Fibroblast of villous mesenchyme (primary cell): ENCODE measurements at places on chromosomes 5 and 9.

DNA sequence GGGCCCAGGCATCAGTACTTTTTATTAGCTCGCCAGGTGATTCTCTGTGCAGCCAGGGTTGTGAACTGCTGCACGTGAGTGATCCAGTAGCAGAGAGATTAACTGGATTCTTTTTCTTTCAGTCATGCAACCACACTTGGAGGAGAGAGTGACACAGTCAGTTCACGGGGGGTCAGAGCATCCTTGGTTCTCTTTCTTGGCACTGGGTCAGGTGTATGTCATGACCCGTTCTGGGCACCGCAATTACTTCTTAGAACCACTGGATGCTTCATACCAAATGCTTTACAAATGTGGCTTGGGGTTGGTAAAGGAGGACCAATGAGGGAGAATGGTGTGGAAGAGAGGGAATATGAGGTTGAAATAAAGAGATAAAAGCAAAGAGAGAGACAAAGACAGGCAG is 368.7 kb downstream of the MLLT3 start:
- no peak for DNase-seq

DNA sequence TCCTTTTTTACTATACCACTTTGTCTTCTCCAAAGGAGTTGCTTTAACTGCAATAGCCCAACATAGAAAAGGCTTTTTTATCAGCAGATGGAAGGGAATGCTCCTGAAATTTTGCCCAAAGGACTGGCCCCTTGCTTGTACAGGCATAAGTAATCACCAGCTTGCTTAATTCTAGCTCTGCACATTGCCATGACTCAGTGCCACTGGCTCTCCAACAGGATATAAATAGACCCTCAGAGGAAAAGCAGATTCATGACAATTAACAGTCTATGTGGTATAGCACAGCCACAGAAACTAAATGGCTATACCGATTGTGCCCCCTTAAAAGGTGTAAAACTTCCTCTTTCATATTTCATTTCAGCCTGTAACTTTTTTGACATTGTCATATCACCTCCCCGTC is 227.0 kb downstream of the ZNF608 start:
- DNase-seq: peak; percentile 82

GRCh38 chr9:87425202-87425601 is 72.5 kb upstream of the DAPK1 start:
- DNase-seq: no peak

GRCh38 chr9:112061152-112061740 is 113.9 kb downstream of the SUSD1 start:
- peak; percentile 97 for DNase-seq

DNA sequence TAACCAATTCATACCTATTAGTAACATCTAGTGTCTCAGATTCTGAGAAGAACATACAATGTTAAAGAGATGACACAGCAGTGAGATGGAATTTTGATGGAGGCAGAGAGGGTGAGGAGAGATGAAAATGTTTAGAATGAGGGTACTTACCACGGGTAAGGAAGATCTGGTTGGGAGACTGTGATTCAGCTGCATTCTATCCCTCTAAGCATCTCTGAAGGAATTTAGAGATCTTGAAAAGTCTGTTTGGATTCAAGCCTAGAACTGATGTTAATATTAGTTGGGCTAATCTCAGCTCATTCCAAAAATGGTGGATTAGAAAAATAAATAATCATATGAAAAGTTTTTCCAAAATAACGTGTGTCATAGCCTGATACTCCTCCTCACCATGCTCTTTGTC is 191.5 kb upstream of the CLINT1 start:
- no peak for DNase-seq

DNA sequence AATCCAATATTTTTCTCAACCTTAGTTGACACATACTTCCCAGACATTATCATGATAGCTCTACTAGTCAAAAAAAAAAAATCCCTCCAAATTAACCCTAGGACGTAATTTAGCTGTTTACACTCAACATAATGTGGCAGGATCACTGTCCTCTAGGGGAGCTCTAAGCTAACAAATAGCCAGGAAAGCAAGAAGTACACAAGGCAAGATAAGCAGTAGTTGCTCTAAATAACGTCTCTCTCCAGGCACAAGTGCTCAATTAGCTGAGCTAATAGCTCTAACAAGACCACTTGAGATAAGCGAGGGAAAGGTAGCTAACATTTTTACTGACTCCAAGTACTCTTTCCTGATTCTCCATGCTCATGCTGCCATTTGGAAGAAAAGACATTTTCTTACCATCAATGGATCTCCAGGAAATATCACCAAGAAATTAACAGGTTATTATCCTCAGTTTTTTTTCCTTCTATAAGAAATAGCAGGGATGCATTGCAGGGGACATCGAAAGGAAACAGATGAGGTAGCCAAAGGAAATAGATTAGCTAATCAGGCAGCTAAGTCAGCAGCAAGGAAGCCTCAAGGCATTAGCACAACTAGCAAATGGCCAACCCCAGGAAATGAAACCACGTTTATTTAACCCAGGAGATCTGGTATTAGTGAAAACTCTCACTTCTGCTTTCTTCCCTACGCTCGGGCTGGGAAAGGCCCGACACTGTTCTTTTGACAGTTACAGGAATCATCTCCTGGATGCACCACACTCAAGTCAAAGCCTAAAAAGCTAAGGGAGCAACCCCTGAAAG is 614.1 kb downstream of the PTPRD start:
- no peak for DNase-seq

GRCh38 chr5:28355831-28356230 is 1317.4 kb upstream of the CDH9 start:
- DNase-seq: no peak

DNA sequence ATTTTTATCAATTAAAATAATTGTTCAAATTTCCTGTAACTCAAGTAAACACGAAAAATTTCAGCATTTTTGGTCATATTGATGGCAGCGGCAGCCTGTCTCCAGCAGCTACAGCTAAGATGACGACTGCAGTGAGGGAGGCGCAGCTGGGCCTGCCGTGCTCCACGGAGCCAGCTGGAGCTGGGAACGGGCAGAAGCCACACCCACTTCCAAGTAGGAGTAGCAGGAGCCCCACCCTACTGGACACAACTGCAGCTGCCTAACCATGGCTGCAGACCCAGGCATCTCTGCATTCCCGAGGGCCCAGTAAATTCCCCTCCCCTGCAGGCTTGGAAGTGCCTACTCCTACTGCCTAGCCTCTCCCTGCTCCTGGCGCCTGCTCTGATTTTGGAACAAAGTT is 2031.7 kb downstream of the EFNA5 start:
- no peak for DNase-seq

DNA sequence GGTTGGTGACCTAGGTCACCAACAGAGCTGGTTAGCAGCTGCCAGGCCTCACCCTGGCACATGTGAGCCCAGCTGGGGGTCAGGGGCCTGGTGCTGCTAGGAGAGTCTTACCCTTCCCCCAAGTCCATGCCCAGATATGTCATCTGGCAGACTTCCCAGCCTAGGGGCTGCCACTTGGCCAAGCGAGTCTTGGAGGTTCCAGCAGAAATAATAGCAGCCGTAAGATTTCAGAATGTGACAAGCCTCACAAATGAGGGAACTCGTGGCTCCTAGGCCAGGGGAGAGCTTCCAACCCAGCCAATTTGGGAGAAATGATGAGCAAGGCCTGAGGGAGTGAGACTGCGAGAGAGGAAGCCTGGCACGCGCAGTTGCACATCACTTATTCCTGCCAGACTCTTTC is 11.1 kb downstream of the URM1 start:
- DNase-seq: no peak

DNA sequence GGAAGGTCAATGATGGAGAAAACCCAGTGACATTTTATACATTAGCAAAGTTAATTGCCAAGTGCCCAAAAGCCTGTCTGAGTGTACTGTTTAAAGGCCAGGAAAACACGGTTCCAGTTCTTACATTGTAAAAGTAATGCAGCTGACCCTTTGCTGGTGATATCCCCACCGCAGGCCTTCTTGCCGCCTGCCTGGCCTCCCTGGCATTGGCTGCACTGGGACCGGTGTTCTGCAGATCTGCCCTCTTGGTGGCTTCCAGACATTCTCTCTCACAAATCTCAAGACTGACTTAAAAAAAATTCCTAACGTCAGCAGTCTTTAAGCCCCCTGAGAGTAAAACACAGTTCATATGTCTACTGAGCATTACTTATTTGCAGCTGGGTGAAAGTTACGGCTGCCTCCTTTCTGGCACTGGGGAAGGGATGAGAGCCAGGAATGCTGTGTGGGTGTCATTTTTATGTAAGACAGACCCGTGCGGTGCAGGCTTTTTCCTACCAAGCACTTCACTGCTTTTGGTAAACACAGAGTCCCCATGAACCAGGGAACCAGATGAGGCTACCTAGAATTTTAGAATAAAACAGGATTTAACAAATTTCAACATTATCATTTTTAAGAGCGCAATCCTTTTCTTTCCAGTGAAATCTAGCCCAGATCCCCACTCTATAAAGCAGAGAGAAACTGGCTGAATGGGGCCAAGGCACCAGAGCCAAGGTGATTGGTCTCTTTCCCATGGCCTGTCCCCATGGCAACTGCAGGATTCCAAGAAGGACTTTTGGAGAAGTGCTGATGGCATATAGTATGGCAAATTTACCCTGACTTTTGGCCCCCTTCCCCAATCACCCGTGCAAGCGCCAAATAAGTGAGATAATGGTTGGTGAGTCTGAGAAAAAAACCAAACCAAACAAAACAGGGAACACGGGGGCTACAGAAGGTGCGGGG is 80.8 kb downstream of the LMNB1 start:
- DNase-seq: peak; percentile 89

DNA sequence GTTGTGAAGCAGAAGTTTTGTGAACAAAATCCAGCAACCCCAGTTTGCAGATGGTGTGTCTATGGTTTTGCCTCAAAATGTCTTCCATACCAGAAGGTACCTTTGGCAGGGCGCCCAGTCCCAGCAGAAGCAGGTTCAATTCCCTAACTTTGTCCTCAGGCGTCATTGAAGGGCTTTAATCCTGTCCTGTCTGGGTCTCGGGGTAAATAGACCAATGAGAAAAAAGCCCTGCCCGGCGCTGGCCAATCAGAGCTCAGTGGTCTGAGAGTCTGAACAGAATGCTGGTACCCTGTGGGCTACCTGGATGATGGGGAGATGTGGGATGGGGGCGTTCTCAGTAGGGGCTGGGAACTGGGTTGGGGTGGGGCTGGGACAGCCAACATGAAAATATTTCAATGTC is 6.2 kb upstream of the ST6GALNAC4 start:
- no peak for DNase-seq

GRCh38 chr9:131407717-131408195 is 13.9 kb downstream of the PRRC2B start:
- peak; percentile 58 for DNase-seq

DNA sequence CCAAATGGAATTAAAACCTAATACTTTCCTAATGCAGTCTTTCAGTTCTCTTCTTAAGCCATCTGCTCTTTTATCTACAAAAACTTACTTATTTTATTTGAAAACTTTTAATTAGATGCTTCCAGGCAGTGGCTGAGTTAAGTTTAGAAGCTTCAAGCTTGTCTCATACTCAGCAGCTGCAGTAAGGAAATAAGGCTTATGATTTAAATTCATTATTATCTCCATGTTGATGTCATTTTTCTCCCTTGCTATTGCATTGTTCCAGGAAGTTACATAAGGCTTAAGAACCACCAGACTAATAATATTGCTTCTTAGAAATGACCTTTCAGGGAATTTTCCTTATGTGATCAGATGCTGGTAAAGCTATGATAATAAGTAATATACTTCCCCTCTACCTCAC is 119.6 kb downstream of the PPP2R2B start:
- DNase-seq: no peak

GRCh38 chr5:85204289-85204688 is 819.6 kb upstream of the EDIL3 start:
- DNase-seq: no peak

DNA sequence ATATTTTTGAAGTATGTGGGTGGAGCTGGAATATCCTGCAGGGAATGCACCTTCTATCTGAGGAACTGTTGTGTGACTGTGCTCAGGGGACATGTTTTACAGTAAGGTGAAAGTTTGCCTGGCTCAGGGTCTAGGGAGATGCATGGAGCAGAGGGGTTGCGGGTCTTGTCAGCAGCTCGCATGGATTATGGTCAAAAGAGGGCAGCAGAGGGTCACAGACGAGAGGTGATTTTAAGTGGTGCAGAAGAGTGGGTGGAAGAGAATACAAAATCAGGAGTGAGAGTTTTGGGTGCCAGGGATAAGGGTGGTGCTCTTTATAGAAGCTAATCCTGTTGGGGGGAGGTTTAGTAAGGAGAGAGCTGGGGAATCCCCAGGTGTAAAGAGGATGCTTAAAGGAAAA is 53.5 kb upstream of the GRIN3A start:
- DNase-seq: peak; percentile 0

GRCh38 chr9:135078361-135078821 is 9.1 kb upstream of the OLFM1 start:
- no peak for DNase-seq

DNA sequence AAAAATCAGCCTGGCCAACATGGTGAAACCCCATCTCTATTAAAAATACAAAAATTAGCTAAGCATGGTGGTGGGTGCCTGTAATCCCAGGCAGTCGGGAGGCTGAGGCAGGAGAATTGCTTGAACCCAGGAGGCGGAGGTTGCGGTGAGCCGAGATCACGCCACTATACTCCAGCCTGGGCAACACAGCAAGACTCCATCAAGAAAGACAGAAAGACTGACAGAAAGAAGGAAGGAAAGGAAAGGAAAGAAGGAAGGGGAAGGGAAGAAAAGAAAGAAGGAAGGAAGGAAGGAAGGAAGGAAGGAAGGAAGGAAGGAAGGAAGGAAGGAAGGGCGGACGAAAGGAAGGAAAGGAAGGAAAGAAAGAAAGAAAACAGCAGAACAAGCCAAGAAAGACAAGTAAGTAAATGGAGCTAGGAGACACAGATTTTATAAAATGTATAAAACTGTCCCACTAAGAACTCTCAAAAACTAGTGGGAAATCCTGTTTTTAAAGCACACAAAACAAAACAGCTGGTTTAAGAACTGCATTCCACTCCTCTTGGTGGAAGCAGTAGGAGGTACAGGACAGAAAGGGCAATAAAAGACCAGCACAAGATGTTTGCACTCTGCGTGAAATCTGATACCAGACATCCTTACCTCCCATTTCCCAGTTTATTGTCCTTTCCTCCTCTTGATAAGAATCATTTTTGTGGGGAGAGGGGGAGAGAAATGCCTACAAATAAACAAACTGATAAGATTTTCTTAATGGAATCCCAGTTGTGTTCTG is 46.7 kb downstream of the MYO10 start:
- DNase-seq: peak; percentile 97

GRCh38 chr9:74770508-74771261 is 117.0 kb downstream of the TRPM6 start:
- peak; percentile 11 for DNase-seq

- DNase-seq: no peak
Observed at GRCh38 chr5:9037048-9037447, 508.8 kb downstream of the SEMA5A start.

DNA sequence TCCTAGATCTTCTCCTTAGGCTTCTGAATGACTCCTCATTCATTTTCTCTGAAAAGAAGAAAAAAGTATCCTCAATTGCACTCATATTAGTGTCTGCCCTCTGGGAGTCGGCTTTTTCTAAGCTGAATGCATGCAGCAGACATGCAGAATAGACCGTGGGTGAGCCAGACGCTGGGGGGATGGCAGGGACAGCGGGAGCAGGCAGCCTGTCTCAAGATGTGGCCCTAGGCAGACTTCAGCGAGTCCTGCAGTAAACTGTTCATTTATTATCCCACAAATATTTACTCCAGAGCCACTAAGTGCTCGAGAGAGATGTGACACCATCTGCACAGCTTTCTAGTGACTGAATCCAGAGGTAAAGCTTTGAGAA is 164.9 kb upstream of the RAI14 start:
- no peak for DNase-seq
